Hindlimb muscle (tissue), 1 donor: ENCODE measurements at places on chromosomes 1 and 21.

- no peak for DNase-seq
Measured at GRCh38 chr1:184903111-184903692, 71.1 kb downstream of the NIBAN1 start.

DNA sequence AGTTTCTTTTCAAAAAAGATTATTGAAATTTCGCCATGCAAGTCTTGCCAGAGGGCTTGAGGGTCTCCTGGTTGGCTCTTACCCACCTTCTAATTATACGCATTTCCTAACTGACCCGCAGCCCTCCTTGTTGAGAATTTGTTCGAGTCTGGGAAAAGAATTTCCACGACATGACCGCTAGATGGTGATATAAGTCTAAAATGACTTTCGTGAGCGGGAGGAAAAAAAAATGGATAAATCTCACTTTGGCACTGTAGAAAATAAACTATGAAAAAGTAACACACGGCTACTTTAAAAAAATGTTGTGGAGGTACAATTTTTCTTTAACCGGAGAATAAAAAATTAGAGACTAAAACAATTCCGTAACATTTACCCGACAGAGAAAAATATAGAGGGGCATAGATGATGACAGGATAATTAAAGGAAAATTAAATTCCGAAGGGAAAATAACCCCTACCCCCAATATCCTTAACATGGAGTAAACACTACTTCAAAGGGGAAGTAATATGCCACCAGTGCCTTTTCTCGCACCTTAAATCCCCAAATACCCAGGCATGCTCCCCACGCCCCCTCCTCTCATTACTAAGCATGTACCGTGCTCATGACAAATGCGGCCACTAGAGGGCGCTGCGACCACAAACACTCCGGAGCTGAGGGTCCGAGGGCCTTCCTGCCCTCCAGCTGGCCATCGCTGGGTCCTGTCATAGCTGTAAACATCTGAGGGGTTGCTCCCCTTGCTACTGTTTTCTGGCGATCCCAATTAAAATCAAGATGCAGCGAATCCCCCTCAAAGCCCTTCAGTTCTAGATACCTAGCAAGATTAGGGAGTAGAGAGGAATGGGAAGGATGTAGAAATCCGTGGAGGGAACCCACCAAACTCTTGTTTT is 266.9 kb downstream of the ASTN1 start:
- peak; percentile 53 for DNase-seq

DNA sequence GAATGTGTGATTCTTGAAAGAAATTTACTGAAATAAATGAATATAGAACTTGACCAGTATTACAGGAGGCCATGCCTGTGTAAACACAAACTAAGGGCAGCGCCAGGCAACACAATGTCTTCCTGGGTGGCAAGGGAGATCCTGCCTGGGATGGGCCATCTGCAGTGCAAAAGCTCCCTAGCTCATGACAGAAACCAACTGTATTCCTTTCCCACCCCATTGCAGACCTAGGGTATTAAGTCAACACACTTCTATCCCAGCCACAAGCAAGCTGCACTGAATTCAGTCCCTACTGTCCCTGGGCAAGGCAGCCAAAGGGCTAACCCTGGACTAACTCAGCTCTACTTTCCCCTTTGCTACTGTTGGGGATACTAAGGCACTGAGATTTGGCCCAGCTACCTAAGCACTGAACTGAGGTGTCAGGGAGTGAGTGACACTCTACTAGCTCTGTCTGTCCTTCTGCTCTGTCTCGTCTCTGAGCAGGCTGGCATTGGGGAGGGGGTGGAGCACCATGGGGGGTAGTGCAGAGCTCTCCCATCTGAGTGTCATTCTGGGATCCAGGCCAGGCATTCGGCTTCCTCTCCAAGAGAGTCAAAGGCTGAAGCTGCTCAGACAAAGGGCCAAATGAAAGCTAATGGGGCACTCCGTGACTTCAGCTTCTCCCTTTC is 2.5 kb downstream of the INKA2 start:
- no peak for DNase-seq

DNA sequence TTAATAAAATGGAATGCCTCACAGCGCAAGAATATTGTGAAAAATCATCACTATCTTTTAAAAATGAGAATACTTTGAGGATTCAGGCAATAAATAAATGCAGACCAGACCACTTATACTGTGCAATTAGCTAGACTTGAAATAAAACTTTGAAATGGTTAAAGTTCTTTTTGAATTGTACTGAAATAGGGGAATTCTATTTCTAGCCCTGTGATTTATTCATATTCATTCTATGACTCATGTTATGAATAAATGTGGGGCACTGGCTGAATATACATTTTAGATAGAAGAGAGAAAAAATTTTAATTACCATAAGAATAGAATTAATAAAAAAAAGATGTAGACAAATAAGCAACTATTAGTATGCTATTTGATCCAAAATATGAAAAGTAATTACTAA is 16.4 kb upstream of the USP25 start:
- no peak for DNase-seq

GRCh38 chr1:147897029-147897752 is 5.4 kb upstream of the GJA8 start:
- DNase-seq = no peak

GRCh38 chr1:119647734-119648619 is at the start of gene ZNF697:
ZNF697 (minus strand) TSS chr1:119648266; CDS start chr1:119626100, 22,166 bp downstream.
- DNase-seq = peak; percentile 92

- no peak for DNase-seq
Measured at GRCh38 chr1:28981210-28981609, 66.8 kb downstream of the EPB41 start.

GRCh38 chr1:110058591-110058990 is 11.9 kb downstream of the ALX3 start:
- DNase-seq = no peak

DNA sequence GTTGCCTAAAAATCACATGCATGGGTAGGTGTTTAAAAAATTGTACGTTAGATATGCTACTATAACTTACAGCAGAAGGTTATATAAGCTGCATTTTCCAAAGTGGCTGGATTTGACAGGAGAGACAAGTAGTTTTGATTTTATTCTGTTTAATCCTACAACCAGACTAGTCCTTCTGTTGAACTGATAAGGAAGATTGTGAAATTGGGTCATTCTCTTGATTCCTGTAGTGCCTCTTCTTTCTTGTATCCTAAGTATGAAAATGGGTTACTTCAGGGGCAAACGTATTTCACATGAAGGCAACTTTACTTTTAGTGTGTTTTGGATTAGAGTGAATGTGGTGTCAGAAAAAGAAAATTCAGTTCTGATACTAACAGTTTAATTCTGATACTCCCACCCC is 19.0 kb downstream of the CDC42 start:
- no peak for DNase-seq

- DNase-seq = no peak
Measured at GRCh38 chr1:203124546-203125317, 2.8 kb upstream of the ADORA1 start.

GRCh38 chr1:28877132-28877781 is 37.1 kb upstream of the EPB41 start:
- peak; percentile 73 for DNase-seq

DNA sequence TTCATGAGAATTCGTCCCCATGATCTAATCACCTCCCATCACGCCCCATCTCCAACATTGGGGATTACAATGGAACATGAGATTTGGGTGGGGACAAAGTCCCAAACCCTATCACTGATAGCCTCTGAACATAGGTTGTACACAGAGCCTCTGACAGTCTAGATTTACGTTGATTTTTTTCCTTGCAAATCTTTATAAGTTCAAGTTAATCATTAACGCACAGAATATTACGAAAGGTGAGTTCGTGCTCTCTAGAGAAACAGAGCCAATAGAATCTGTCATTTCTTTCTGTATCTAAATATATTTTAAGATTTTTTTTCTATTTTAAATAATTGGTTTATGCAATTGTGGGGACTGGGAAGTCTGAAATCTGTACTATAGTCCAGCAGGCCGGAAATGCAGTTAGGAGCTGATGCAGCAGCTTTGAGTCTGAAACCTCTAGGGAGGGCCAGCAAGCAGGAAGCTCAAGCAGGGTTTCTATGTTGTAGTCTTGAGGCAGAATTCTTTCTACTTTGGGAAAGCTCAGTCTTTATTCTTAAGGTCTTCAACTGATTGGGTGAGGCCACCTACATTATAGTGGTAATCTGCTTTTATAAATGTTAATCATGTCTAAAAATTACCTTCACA is 61.0 kb downstream of the SELENOF start:
- DNase-seq = no peak

GRCh38 chr1:167488786-167489185 is 29.5 kb downstream of the CD247 start:
- no peak for DNase-seq

DNA sequence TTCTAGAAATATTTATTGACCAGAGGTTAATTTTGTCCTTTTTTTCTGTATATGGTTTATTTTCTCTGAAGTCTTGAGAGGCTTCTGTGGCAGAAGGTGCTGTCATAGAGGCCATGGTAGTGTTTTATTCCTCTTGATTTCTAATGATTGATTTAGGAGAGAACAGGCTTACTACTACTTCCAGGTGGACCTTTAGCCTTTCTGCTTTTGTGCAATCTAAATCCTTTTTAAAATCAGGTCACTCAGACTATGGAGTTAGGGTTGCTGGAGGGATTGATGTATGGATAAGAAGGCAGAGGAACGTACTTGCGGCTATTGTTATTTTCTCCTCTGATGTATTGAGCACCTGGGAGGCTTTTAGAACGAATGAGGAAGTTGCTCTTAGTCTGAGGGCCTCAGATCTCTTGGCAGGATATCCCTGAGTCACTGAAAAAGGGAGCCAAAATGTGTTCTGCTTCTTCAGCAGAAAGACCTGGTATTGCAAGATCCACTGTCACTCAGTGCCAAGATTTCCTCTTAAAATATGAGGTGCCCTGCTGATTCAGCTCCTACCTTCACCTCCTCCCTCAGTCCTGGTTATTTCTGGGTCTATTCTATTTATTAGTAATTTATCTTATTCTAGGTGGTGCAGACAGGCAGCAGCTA is 277.4 kb downstream of the ZNF648 start:
- no peak for DNase-seq

GRCh38 chr1:232655746-232656085 is 25.8 kb upstream of the SIPA1L2 start:
- DNase-seq = no peak

DNA sequence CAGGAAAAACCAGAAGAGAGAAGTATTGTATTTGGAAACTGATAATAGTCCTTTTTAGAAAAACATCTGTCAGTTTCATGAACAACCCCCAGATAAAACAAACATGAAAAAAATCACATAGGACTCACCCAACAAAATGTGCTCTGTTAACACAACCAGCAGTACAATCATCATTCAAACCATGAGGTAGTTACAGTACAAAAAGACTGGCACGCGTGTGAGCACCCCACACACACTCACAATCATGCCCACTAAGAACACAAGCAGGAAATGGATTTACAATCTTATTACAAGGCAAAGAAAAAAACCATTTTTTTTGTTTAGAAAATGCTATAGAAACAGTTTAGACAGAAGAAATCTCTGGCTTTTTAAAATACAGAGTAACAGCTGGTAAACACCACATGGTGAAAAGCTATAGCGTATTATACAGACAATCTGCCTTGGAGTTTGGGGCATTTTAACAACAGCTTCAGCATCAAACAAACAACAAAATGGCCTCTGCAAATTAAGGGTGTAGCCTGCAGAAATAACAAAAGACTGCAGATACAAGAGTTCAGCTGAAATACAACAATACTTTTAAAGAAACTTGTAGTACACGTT is 180.0 kb downstream of the CDC7 start:
- DNase-seq = no peak

DNA sequence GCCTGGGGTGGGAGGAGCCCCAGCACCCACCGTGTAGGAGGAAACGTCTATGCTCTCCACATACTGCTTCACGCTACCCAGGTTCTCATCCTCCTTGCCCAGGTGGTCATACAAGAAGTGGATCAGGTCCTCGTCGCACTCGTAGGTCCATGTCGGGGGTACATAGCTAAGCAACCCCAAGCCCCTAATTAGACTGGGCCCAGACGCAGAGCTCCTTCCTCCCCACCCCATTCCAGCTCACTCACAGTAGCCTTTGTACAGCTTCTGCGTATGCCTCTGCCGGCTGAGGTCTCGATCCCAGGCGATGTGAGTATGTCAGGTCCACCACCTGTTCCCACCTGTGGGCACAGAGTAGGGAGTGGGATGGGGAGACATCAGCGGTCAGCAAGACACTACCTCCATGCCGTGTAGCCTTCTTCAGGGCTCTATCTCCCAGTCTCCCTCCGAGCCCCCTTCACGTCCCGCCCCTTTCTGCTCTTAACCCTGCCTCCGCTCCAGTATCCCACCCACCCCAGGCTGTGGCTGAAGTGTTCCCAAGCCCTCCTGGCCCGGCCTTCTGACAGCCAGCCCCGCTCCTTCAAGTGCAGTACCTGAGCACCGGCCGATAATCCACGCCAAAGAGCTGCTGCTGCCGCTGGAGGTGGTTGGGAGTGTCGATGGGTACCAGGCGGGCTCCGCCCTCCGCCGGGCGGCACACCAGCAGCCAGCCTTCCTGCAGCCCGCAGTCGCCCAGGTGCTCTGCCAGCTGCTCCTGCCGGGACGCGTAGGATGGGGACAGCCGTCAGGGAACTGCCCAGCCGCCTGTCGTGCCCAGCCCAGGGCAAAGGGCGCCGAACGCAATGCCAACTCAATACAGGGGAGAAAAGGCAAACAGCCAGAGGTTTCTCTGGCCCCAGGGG is 919 bp downstream of the HECTD3 start:
- DNase-seq = no peak

DNA sequence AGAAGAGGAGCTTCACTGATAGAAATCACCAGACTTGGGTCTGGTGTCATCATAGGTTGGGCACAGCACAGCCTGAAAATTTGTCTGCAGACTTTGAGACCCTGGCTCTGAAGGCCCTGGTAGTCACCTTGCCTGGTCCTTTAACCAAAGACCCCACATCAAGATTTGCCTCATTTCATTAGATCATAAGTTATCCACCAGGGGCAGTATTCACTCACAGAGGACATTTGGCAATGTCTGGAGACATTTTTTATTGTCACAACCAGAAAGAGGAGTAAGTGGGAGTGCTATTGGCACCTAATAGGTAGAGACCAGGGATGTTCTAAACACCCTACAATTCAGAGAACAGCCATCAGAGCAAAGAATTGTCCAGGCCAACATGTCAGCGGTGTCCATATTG is 22.1 kb upstream of the PAX7 start:
- DNase-seq = no peak

- DNase-seq = peak; percentile 19
Measured at GRCh38 chr1:117860896-117861610, 68.4 kb downstream of the GDAP2 start.

DNA sequence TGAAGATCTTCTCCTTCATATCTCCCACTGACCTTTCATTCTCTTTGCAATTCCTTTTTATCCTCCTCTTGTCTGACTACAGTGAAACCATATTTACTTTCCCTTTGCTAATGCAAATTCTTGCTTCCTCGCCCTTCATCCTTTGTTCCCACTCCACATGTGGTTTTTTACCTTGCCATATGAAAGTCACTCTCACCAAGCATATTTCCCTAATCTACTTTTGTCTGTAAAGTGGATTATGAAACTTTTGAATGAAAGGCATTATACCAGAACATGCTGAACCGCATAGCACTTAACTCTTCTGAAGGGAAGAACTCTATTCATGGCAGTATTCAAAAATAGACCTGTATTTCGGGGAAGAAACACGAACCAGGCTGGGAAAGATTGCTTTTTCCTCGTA is 8.0 kb upstream of the TMPRSS15 start:
- DNase-seq = no peak
